Central memory CD8-positive, alpha-beta T cell (primary cell): ENCODE measurements at places on chromosomes 16 and 17.

GRCh38 chr16:48008011-48008525, 147.7 kb downstream of the ABCC12 start:
- H3K4me3 ChIP-seq = no peak overlapping the region
- no peak for DNase-seq
- H3K27ac ChIP-seq = no peak overlapping the region

- H3K36me3 ChIP-seq = peaks cover 1% of the 10 kb centered on the region
- no peak overlapping the region for H3K4me3 ChIP-seq
- H3K27ac ChIP-seq = no peak overlapping the region
- no peaks in the 10 kb centered on the region for H3K27me3 ChIP-seq
- DNase-seq = no peak
These were observed 16.6 kb upstream of the C16orf74 start for GRCh38 chr16:85767531-85767930.

GRCh38 chr16:89147085-89147817, 24.3 kb upstream of the CDH15 start:
- H3K27me3 ChIP-seq = no peaks in the 10 kb centered on the region
- peaks cover 10% of the 10 kb centered on the region for H3K36me3 ChIP-seq
- no peak overlapping the region for H3K27ac ChIP-seq

GRCh38 chr17:33421933-33422332, 128.8 kb upstream of the ASIC2 start:
- DNase-seq = no peak
- no peak overlapping the region for H3K4me3 ChIP-seq
- H3K27ac ChIP-seq = no peak overlapping the region
- peaks cover 2% of the 10 kb centered on the region for H3K36me3 ChIP-seq

GRCh38 chr17:8448310-8448709, 12.6 kb downstream of the NDEL1 start:
- H3K4me3 ChIP-seq = no peak overlapping the region
- peaks cover 88% of the 10 kb centered on the region for H3K36me3 ChIP-seq
- peaks cover 23% of the 10 kb centered on the region for H3K4me1 ChIP-seq
- DNase-seq = no peak
- H3K27ac ChIP-seq = no peak overlapping the region

DNA sequence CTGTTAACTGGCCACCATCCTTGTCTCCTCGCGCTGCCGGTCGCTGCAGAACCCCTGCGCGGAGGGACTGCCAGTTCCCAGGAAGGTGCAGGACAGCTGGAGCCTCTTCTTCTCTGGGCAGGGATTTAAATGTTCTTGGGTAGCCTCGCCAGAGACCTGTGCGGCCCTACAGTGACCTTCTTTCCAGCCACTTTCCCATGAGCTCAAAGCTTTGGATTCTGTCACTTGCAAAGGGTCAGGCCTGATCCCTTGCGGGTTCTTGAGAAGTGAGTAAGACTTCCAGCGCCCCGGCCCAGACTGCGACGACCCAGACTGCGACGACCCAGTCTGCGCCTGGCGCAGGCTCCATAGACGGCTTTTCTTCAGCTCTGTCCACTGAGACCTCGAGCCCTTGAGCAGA, 1.4 kb upstream of the SLFN5 start:
- H3K27me3 ChIP-seq = no peaks in the 10 kb centered on the region
- no peak for DNase-seq
- peaks cover 73% of the 10 kb centered on the region for H3K4me1 ChIP-seq

DNA sequence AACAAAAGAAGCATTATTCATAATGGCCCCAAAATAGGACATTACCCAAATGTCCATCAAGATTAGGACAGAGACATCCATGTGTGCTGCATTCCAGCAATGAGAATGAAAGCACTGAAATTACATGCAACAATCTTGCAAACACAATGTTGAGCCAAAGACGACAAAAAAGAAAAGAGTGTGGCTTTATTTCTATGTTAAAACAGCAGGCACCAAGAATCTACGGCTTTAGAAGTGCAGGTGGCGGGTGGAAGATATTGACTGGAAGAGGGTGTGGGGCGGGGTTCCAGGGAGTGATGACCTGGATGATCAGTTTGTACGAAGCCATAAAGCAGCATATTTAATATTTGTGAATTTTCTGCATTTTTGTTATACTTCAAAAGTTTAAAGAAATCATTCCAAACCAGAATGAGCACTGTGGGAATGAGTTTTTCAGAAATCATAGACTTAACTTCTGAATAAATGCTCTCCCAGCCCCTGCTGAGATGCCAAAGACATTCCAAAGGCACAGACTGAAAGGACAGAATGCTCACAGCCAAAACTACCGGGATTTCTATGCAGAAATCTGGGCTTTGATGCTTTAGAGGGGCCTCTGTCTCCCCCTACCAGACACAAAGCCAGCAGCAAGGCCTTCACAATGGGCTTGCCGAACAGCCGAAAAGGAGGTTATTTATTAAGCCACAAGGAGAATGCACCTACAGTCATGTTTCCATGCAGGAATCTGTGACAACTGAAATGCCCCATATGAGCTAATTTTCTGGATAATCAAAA, 361.6 kb downstream of the GRIN2A start:
- H3K27ac ChIP-seq = no peak overlapping the region
- H3K4me1 ChIP-seq = no peaks in the 10 kb centered on the region
- DNase-seq = no peak
- H3K4me3 ChIP-seq = no peak overlapping the region
- no peaks in the 10 kb centered on the region for H3K36me3 ChIP-seq

- H3K36me3 ChIP-seq = no peaks in the 10 kb centered on the region
- H3K27ac ChIP-seq = no peak overlapping the region
- no peaks in the 10 kb centered on the region for H3K4me1 ChIP-seq
These were observed 16.4 kb upstream of the NDEL1 start for GRCh38 chr17:8419305-8419704.

DNA sequence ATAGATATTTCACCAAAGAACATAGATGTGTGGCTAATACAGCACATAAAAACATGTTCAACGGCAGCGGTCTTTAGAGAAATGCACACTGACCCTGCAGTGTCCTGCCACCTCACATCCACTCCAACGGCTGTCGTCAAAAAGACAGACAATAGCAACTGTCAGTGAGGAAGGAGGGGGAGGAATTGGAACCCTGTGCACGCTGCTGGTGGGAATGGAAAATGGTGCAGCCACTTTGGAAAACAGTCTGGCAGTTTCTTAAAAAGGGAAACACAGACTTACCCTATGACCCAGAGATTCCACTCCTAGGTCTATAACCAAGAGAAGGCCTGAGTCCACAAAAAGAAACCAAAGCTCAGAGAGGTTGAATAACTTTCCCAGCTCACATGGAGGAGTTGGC, 7.7 kb downstream of the CEP295NL start:
- H3K36me3 ChIP-seq = peaks cover 6% of the 10 kb centered on the region
- H3K4me1 ChIP-seq = peaks cover 13% of the 10 kb centered on the region
- H3K27me3 ChIP-seq = peaks cover 30% of the 10 kb centered on the region
- H3K27ac ChIP-seq = no peak overlapping the region

GRCh38 chr16:51388516-51388951, 237.5 kb upstream of the SALL1 start:
- no peak overlapping the region for H3K27ac ChIP-seq
- H3K4me3 ChIP-seq = no peak overlapping the region
- no peaks in the 10 kb centered on the region for H3K4me1 ChIP-seq
- DNase-seq = no peak
- no peaks in the 10 kb centered on the region for H3K36me3 ChIP-seq
- H3K27me3 ChIP-seq = no peaks in the 10 kb centered on the region

DNA sequence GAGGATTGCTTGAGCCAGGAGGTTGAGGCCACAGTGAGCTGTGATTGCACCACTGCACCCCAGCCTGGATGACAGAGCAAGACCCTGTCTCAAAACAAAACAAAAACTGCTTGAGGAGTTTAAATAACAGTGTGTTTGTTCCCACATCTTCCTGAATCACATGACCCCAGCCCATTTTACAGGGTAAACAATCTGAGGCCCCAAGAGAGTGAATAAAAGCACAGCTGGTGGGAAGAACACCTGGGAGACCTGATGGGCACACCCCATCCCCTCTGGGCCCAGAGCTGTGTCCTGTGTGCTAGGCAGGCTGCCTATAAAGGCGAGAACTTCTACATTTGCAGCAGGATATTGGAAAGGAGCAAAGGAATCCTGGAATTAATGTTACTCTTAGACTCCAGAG, 69.6 kb downstream of the PLXDC1 start:
- no peak overlapping the region for H3K27ac ChIP-seq
- no peaks in the 10 kb centered on the region for H3K27me3 ChIP-seq
- peaks cover 9% of the 10 kb centered on the region for H3K36me3 ChIP-seq
- peaks cover 4% of the 10 kb centered on the region for H3K4me1 ChIP-seq

- H3K4me3 ChIP-seq = no peak overlapping the region
- no peaks in the 10 kb centered on the region for H3K27me3 ChIP-seq
- H3K4me1 ChIP-seq = peaks cover 51% of the 10 kb centered on the region
- DNase-seq = no peak
- H3K27ac ChIP-seq = peak overlapping the region; percentile 72
These were observed 21.1 kb downstream of the IST1 start for GRCh38 chr16:71916397-71916920.

DNA sequence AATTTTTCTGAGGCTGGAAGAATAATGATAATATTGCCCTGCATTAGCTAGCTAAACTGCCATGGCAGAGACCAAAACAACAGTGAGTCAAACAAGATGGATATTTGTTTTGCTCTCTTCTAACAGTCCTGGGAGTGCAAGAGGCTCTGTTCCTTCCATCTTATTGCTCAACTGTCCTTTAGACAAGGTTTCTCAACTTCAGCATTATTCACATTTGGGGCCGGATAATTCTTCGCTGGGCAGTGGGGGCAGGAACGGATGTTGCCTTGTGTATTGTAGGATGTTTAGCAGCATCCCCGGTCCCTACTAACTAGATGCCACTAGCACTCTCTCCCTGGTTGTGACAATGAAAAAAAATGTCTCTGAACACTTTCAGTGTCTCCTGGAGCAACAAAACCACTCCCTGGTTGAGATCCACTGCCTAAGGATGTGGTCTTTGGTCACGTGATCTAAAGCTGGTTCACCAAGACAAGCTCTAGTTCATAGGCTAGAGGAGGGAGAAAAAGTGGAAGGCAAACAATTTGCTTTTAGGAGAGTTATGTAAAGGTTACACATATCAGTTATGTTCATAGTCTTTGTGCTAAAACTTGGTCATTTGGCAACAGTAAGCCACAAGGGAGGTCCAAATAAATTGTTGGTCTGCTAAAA, 144.4 kb downstream of the PCTP start:
- peaks cover 4% of the 10 kb centered on the region for H3K27me3 ChIP-seq
- H3K36me3 ChIP-seq = peaks cover 2% of the 10 kb centered on the region
- no peaks in the 10 kb centered on the region for H3K4me1 ChIP-seq
- H3K4me3 ChIP-seq = no peak overlapping the region
- DNase-seq = no peak

DNA sequence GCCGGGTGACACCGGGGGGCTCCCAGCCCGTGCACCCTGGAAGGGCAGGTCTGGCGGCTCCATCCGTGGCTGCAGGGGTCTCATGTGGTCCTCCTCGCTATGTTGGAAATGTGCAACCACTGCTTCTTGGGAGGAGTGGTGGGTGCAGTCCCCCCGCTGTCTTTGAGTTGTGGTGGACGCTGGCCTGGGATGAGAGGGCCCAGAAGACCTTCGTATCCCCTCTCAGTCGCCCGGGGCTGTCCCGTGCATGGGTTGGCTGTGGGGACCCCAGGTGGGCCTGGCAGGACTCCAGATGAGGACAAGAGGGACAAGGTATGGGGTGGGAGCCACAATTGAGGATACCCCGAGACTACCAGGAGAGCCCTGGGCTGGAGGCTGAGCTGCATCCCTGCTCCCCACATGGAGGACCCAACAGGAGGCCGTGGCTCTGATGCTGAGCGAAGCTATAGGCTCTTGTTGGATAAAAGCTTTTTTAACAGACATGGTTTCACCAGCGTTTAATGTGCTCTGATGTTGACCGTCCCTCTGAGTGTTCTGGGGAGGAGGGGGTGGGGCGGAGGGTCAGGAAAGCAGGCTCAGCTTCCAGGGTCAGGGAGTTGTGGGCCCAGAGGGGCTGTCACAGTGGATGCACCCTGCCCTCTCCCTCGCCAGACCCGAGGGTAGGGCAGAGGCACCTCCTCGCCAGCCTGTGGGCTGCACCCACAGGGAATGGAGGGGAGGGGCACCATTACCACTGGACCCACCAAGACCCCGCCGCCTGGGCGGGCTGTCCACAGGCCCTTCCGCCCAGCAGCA, 5.4 kb downstream of the SPATA2L start:
- peaks cover 36% of the 10 kb centered on the region for H3K36me3 ChIP-seq
- peaks cover 31% of the 10 kb centered on the region for H3K4me1 ChIP-seq
- H3K4me3 ChIP-seq = peak overlapping the region; percentile 16
- no peak for DNase-seq
- no peak overlapping the region for H3K27ac ChIP-seq

- no peaks in the 10 kb centered on the region for H3K4me1 ChIP-seq
- H3K4me3 ChIP-seq = no peak overlapping the region
- no peaks in the 10 kb centered on the region for H3K27me3 ChIP-seq
- H3K36me3 ChIP-seq = peaks cover 13% of the 10 kb centered on the region
- no peak for DNase-seq
- peak overlapping the region; percentile 4 for H3K27ac ChIP-seq
These were observed 46.0 kb downstream of the SLC7A5 start for GRCh38 chr16:87823181-87823929.

DNA sequence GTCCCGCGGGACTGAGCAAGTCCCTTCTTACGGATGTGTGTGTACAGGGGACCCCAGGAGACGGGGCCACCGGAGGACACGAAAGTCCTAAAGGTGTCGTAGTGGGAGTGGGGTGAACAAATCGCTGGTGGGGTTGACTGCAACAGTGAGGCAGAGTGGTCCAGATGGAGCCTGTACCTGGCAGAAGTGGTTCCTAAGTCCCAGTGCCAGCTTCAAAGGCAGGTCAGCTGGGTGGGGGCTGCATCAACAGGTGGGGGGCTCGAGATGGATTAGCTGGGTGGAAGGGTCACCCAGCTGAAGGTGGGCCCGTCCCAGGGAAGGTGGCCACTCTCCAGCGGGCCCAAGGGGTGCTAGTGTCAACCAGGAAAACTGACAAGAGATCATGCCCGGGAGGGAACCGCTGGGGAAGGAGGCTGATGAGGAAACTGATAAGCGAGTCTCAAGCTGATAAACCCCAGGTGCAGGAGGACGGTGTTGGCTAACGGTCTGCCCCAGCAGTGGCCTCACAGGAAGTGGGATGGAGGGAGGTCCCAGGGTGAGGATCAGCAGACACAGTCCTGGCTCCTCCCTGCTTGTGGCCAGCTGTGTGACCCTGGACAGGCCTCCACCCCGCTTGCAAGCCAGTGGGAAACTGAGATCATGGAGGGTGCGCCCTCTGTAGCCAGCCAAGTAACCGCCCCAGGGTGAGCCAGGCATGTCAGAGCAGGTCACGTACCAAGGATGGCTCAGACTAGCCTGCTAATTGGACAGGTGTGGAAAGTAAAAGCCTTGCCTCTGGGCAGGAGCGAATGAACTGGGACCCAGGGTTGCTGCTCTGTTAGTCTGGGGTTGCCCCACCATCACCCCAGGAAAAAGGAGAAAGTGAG, 1.0 kb downstream of the ORAI3 start:
- H3K27ac ChIP-seq = peak overlapping the region; percentile 94
- DNase-seq = no peak
- peak overlapping the region; percentile 87 for H3K4me3 ChIP-seq
- H3K27me3 ChIP-seq = no peaks in the 10 kb centered on the region
- H3K4me1 ChIP-seq = peaks cover 27% of the 10 kb centered on the region

GRCh38 chr16:63323722-63324705, 1287.8 kb upstream of the CDH8 start:
- H3K27ac ChIP-seq = no peak overlapping the region
- no peak for DNase-seq
- no peaks in the 10 kb centered on the region for H3K36me3 ChIP-seq
- no peaks in the 10 kb centered on the region for H3K4me1 ChIP-seq
- H3K27me3 ChIP-seq = no peaks in the 10 kb centered on the region
